ENCODE measurements at places on chromosomes 7 and 10. TPM values are rescaled to one million over a fixed set of nuclear protein-coding genes. Genes with fewer than 3 reads are reported as not detected.

The CREB5 gene
- polyA plus RNA-seq: 19.3 TPM

The SLC26A5 gene
- polyA plus RNA-seq: not detected

The NEUROG3 gene
- polyA plus RNA-seq: not detected

The FAS gene
- 31.5 TPM for polyA plus RNA-seq

The ZPBP gene
- not detected for polyA plus RNA-seq

The HBP1 gene
- polyA plus RNA-seq: 27.2 TPM

The LIPM gene
- not detected for polyA plus RNA-seq

The LSM8 gene
- polyA plus RNA-seq: 52.8 TPM

The CLRN3 gene
- polyA plus RNA-seq: 0.25 TPM

DNA sequence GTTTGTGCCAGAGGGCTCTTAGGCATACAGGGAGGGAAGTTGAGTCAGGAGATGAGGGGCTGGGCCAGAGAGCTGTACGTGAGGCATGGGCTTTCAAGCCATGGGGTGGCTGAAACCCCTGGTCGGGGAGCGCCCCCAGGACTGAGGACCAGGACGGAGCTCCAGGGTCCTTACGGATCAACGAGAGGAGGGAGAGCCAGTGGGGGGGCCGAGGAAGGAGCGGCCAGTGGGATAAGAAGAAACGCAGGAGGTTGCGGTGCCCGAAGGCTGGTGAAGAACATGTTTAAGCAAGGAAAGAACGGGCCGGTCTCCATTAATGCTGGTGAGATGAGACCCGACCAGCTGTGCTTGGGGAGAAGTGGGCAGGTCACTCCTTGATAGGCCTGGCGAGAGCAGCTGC, 43.6 kb upstream of the BHLHA15 start:
- no peak for DNase-seq

- no peak for DNase-seq
Observed at GRCh38 chr7:158588085-158588877, 658 bp upstream of the PTPRN2 start.

DNA sequence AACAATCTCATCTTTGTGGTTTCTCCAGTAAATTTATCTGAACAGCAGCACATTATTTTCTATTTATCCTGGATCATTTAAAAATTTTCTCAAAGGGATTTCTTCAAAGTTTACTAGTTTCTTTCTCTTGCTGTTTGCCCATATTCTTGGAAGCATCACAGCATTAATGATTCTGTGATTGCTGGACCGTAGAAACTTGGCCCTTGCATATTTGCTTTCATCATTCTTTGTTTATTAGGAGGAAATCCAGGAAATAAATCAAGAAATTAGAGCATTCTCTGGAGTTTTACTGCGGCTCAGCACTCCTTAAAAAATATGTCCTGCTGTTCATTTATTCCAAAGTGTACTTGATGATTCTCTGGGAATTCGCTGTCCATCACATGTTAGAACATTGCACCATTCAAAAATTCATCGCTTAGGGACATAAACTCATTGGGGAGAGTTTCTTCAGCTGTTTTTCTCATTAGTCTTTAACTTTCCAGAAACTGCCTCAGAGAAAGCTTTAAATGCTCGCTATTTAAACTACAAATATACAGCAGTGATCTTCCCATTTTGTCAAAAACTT, 264.0 kb upstream of the CDC14C start:
- no peak for DNase-seq

GRCh38 chr10:100661520-100661919, 83.9 kb upstream of the PAX2 start:
- DNase-seq: no peak

DNA sequence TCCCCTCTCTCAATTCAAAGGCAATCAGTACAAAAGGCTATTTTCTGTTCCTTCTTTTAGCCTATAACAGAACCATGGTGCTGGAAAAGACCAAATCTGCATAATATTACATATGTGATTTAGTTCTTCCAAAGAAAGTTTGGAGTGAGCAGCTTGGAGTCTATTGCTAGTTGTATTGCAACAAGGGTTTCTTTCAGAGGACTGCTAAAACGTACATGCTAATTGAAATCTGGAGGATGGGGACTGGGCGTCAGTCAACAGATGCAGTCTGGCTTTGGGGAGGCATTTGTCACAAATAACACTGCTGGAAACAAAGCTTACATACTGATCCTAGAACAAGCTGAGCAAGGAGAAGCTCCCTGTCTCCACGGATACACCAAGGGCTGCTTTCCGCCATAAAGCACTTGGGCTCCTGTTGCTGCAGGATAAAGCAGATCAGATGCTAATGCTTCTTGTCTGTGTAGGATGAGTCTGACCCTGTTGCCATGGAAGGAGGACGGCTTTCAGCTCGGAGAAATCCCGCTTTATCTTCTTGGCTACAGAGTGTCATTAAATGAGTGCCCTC, 883.5 kb downstream of the SORCS1 start:
- no peak for DNase-seq

DNA sequence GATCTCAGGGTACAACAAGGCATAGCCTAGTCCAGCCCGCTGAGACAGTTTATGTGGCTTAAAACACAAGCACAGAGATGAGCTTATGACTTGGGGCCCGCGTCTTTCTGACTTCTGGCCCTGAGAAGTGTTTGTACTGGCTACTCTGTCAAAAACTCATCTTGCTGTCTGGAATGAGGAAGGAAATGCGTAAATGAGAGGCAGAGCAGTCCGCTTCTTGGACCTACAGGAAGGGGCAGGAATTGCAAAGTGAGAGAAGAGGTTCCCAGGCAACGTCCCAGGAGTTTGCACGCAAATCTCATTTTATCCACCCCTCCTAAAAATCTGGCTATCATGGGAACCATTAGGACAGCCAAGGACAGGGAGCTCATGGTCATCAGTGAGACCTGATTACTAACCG, 5.5 kb downstream of the ANXA11 start:
- DNase-seq: no peak

DNA sequence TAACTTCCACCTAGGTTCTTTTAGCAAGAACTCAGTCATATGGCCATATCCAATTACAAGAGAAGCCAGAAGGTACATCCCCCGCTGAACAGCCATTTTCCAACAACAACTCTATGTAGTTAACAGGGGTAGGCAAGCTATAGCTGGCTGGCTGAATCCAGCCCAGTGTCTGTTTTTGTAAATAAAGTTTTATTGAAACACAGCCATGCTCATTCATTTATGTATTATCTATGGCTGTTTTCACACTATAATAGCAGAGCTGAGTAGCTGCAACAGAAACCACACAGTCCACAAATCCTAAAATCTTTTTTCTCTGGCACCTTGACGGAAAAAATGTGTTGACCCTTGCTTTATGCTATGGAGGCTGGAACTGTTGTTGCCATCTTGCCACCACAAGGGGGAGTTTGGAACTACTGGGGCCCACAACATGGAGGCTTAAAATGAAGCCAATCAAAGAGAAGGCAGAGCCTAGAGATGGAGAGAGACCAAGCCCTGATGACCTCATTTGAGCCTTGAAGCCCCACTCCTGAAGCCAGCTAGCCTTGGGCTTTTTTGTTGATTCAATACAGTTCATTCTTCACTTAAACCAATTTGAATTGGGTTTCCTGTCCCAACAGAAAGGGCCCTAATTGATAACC, 33.3 kb upstream of the XPNPEP1 start:
- DNase-seq: peak; percentile 66

- DNase-seq: no peak
Observed at GRCh38 chr10:26138613-26139012, 78.0 kb upstream of the GAD2 start.

GRCh38 chr10:76073524-76073923, 642.1 kb downstream of the LRMDA start:
- DNase-seq: no peak

- no peak for DNase-seq
Observed at GRCh38 chr7:121985476-121986030, 112.6 kb downstream of the PTPRZ1 start.

DNA sequence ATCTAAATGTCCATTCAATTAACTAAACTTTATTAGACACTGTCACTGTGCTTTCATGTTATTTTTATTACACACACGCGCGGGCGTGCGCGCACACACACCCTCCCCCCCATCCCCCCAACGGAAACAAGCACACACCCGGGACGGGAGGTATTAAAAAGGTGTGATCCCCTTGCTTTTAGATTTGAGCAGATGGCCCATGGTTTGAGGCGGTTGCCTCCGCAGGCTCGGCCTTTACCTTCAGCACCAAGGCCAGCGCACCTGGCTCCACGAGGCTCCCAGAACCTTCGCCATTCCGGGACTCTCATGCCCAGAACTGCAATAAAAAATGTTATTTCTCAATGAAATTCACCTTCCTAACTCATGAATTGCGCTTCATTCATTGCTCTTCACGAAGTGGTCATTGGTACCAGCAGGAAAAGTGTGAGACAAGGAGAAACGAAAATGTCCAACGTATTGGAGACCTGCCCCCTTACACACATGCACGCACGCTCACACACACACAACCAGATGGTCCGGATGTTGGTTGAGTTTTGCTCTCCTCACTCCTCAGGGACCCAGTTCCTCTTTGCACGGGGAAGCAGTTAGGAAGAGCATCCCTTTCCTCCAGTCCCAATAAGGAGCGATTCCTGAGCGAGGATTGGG, 20.8 kb upstream of the PTF1A start:
- no peak for DNase-seq

- no peak for DNase-seq
Observed at GRCh38 chr10:124120410-124121061, 27.1 kb upstream of the CHST15 start.

DNA sequence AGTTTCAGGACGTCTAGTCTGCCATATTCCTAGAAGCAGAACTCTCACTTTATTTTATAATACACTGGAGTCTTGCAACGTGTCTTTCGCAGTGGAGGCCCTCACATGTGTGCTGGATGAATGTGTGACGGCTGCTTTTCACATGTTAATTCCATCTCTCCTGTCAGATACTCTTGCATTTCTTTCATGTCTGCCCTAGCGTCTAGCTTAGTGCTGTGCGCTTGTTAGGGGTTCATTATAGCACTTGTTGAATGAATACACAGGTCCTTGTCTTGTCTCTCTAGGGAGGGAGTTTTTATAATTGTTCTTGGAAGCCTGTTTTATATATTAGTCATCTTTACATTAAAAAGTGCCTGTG, 94.4 kb downstream of the MAP3K8 start:
- DNase-seq: no peak

- no peak for DNase-seq
Observed at GRCh38 chr10:22560913-22561239, 153.5 kb downstream of the PIP4K2A start.

DNA sequence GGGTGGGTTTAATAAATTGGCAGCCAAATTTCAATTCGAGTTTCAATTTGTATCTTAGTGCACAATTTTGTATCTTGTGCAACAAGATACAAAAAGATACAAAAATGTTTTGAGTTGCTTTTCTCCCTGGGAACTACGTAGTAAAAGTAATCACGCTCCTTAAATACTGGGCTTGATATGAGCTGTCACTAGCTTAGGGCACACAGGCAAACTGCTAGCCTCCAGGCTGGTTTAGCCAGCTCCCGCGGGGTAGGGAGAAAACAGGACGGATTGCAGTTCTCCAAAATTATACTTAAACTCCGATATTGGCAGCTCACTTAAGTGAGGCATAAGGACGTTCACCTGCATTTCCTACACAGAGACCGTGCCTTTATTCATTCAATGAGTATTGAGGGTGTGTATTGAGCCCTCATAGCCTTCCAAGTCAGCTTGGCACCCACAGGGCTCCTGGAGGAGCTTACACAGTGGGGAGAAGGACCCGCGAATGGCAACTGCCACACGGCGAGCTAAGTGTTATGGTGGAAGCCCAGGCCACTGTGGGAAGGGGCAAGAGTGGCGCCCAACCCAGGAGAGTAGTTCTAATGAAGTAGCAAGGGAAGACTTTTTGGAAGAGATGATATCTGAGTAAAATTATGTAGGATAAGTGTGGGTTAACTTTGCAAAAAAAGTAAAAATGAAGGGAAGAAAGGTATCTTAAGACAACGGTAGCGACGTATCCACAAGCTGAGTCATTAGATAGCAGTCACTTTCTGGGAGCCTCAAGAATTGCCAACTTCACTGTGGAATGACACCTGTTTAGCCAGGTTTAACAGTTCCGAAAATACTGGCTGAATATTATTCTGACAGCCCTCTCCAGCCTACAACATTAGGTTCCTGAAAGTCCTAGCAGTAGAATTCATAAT, 1.6 kb upstream of the EPC1 start:
- peak; percentile 12 for DNase-seq

GRCh38 chr7:102404005-102404861, 8.1 kb downstream of the PRKRIP1 start:
- peak; percentile 82 for DNase-seq

DNA sequence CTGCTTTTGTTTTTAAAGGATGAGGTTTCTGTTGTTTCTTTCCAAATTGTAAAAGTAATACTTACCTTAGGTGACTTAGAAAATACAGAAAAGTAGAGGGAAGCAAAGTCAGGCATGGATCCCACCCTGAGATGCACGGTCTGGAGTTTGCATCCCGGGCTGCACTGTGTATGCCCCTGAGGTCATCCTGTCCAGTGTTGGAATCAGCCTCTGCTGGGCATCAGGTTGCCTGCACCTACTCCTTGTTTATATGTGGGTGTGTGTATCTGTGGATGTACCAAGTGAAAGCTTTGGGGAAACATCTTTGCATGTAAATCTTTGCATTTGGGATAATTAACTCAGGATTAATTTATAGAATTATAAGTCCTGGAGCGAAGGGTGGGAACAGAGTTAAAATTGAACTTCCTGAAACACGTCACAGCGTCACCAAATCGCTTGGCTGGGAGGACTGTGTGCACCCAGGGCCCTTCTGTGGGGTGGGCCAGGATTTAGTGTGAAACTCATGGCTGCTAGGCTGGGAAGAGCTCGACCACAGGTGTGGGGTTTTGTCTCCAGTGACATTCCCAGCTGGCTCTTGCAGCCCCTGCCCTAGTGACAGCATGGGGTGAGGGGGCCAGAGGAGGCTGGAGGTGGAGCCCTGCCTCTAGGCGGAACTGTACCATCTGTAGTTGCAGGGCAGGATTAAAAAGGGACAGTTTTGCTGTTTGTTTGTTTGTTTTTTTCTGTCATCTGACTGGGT, 27.9 kb downstream of the GTF2IRD1 start:
- DNase-seq: peak; percentile 61

- DNase-seq: no peak
Observed at GRCh38 chr7:116911801-116912200, 41.5 kb upstream of the ST7 start.

DNA sequence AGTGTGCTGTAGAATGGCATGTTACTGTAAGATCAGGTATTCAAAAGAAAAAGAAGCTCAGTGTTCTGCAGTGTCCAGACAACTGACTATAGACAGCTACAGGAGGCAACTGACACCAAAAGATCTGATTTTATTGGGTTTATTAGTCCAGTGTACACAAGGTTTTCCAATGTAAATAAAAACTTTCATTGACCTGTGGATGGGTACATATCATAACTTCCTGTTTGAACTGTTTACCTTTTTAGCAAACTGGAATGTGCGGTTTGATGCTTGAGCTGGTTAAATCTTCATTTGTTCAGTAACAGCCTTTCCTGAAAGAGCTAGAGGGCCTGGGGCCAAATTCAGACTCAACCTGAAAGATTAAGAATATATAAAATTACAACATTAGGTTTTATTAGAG, 172.6 kb upstream of the SP8 start:
- DNase-seq: no peak

DNA sequence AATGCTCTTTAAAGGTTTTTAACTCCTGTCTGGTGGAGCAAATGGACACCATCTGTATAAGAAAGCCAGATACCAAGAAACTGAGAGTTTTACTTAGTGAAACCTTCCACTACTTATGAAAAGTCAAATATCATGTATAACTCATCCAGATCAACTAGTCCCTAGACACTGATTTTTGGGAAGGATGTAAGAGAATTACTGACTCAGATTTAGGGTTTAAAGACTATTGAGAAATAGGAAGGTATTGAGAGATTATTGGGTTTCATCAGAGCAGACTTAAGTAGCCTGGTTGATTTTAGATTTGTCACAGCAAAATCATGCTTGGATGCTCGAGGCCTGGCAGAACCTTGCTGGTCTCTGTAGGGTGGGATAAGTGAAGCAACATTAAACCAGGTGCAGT, 3.1 kb downstream of the CSTF2T start:
- no peak for DNase-seq

All from SK-N-SH (cell line).